ENCODE measurements at places on chromosomes 11 and 22.

- DNase-seq, result no peak
These were observed 139.3 kb downstream of the MYO18B start for GRCh38 chr22:25881210-25881755.

- no peak for DNase-seq
These were observed 73.8 kb upstream of the RTL6 start for GRCh38 chr22:44571566-44572413.

- DNase-seq, result no peak
These were observed 561.0 kb downstream of the OPCML start for GRCh38 chr11:132971351-132971750.

DNA sequence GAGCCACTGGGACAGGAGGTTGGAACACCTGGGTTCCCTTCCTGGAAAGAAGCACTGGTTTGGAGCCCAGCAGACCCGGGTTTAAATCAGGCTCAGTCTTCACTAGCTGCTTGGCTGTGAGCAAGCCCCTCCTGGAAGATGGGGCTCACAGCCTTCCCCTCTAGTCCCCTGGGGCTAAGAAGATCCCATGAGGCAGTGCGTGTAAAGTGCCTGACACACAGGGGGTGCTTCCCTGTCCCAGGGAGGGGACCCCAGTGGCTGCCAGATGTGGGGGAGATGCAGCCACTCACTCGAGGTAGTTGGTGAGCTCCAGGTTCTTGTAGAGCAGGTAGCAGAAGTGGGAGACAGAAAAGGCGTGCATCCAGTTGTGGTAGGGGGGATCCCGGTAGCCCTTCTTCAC, 93.2 kb downstream of the PDE2A start:
- DNase-seq, result no peak

DNA sequence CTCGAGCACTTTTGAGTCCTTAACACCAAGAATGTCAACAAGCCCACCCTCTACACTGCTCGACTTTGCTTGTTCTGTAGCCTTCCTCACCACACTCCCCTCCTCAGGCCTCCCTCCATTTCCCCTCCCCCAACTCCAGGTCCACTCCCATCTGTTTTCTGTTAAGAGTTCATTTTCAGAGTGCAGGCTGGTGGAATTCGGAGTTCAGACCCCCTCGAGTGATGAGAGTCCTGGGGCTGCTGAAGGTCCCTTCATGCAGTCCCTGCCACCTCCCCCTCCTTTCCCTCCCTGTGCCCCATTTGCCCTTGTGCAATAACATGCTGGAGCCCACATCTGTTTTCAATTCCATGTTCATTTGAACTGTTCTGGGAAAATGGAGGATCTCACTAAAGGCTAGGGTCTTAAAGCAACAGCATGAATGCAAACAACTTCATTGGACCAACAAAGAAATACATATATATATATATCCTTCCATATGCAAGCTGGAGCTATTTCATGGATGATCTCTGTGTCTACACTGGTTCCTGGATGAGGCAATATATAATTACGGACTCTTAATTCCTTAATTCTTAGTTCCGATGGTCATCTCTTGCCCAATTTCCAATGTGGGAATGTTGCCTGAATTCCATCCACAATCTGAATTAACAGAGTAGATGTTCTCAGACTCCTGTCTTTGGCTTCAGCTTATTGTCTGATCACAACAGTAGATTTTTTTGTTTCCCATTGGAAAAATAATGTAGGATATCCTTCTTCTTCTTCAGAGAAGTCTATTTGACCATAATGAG, 340.4 kb downstream of the ETS1 start:
- peak; percentile 65 for DNase-seq

GRCh38 chr11:121476379-121477032, 23.7 kb upstream of the SORL1-AS1 start:
- DNase-seq, result no peak

- peak; percentile 4 for DNase-seq
These were observed 179.0 kb downstream of the GRM5 start for GRCh38 chr11:88886796-88887195.

- DNase-seq, result peak; percentile 85
These were observed 3.4 kb downstream of the TSPAN32 start for GRCh38 chr11:2305140-2305778.

DNA sequence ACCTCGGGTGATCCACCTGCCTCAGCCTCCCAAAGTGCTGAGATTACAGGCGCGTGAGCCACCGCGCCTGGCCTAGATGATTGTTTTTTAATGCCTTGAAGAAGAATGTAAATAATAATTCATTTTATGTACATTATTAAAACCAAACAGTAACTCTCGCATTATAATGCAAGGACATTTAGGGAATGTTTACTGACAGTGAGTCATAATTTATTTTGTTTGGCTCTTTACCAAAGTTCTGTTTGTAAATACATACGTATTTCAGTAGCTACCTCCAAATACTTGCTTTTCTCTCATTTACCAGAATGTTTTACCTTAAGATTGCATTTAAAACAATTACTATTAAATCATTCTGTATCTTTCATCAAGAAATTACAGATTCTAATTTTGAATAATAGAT, 3.0 kb downstream of the RAB39A start:
- no peak for DNase-seq

DNA sequence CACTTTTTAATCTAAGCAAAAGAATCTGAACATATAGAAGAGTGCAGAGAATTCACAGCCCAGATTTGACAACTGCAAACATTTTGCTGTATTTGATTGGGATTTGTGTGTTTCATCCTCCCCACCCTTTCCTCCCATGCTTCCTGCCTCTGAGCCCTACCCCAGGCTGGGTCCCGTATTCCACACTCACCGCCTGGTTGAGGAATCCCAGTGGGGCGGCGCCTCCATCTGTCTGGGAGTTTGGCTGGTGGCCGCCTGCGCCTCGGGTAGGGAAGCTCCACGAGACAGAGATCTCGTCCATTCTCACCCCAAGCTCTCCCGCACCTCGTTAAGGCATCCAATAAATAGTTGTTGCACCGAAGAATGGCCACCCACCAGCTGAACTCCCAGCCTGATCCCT, 105.9 kb upstream of the SLC22A12 start:
- DNase-seq, result no peak

DNA sequence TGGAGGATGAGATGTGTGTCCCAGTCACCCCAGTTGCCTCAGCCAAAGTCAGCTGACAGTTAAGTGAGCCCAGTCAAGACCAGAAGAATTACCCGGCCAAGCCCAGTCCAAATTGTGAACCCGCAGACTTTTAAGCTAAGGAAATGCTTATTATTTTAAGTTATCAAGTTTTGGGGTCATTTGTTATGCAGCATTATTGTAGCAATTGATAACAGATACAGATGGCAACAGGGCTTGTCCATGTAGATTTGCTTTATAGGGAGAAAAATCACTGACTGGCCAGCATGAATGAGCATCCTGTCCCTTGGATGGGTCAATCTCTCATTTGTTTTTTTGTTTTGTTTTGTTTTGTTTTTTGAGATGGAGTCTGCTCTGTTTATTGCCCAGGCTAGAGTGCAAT, 22.9 kb downstream of the SDHAF2 start:
- DNase-seq, result no peak

- DNase-seq, result no peak
These were observed 198.5 kb downstream of the BRD1 start for GRCh38 chr22:49629261-49629570.

- no peak for DNase-seq
These were observed 1005.9 kb downstream of the BRD1 start for GRCh38 chr22:48821727-48822126.

GRCh38 chr11:71489311-71490043, 36.5 kb downstream of the NADSYN1 start:
- no peak for DNase-seq

GRCh38 chr22:17366329-17366728, 2.9 kb upstream of the CECR2 start:
- DNase-seq, result no peak

DNA sequence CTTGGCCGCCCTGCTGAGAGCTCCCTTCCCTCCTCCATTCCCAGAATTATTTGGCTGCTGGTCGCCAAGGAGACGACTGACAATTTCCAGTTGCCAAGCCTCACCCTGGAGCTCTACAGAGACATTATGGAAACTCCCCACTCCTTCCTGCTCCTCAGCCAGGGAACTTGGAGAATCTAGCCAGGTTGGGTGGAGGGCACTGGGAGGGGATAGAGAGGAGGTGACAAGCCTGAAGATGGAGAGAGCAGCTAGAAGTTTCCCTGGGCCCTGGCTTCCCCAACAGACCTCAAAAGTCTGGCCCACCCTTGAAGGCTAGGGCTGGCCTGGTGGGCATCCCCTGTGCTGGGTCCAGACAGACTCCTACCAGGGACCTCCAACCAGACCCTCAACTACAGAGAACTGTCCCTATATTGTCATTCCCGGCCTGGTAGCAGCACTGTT, 6.7 kb upstream of the VSIG10L2 start:
- DNase-seq, result no peak

- no peak for DNase-seq
These were observed 53.0 kb upstream of the LRRC32 start for GRCh38 chr11:76723548-76723947.

- DNase-seq, result peak; percentile 78
These were observed 988 bp downstream of the MGAT3 start for GRCh38 chr22:39457556-39458443.

- DNase-seq, result no peak
These were observed 87.6 kb upstream of the TIMP3 start for GRCh38 chr22:32713737-32714457.

- DNase-seq, result no peak
These were observed 339.1 kb upstream of the API5 start for GRCh38 chr11:42972741-42973140.

DNA sequence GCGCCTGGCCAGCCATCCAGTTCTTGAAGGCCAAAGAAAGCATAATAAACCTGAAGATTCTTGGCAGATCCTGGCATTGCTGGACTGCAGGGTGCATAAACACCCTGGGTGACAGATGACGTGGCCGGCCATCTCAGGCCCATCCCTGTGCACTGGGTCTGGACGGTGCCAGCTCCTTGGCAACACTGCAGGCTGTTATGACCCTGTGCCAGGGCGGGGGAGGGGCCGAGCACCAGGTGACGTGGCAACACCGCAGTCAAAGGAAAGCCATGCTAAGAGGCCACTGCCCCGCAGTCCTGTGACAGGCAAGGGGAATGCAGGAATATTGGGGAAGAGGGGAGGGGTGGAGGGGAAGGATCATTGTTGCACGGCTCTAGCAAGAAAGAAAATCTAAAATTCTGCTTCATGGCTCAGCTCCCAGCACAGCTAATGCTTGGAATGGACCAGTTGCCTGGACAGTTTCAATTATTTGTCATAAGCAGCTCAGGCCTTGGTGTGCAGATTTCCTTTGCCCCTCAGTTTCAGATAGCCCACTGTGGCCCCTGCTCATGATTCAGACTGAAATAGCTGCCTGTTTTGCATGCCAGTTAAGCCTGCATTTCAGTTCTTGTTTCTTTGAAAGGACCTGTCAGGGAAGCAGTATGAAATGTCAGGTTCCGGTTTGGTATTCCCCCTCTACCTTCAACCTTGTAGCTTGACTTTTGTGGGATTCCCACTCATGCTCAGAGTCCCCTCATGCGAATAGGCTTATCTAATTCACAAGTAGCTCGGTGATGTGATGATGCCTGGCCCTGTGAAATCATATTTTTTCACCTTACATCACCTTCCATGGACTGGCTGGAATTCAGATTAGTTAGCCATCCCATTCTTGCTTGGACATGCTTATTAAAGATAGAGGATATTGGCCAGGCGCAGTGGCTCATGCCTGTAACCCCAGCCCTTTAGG, 29.7 kb upstream of the DDX6 start:
- DNase-seq, result peak; percentile 31

DNA sequence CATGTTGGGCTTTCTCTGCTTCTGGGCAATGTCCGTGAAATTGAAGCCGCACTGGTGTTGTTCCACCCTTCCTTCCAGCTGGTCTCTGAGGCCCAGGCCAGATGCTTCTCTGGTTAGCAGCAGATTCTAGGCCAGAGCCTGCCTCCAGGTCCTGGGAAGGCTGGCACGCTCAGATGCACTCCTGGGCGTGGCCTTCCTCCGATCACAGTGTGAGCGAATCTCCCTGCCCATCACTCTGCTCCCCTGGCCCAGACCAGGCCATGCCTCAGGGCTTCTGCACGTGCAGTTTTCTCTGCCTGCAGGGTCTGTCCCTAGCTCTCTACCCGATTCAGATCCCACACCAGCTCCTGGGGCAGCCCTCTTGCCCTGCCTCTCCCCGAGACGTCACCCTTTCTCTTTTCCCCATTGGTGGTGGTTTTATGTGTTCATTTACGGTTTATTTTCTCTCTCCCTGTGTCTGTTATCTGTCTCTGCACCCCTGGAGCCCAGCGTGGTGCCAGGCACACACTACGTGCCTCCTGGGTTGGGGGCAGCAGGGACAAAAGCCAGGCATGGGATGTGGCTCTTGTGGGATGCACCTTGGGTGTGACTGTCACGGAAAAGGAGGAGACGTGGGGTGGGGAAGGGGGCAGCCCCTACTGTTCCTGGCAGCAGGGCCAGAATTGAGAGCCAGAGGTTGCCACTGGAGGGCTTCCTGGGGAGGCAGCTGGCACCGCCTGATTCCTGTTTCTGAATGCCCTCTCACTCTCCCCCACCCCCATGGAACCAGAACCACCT, 66.0 kb downstream of the KCNQ1 start:
- peak; percentile 50 for DNase-seq

DNA sequence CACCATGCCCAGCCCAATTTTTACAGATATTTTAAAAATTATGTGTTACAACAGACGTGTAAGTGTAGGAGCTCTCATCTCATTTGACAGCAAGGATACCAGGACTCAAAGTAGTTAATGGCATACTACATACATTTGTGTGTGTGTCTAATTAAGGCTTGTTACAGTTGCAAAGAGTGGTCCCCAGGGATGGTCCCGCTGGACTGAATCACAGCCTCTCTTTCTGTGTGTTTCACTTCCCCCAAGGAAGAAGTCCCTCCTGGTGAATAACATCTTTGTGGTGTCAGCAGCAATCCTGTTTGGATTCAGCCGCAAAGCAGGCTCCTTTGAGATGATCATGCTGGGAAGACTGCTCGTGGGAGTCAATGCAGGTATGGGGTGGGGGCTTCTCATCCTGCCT, 17.2 kb downstream of the SLC2A11 start:
- DNase-seq, result no peak

DNA sequence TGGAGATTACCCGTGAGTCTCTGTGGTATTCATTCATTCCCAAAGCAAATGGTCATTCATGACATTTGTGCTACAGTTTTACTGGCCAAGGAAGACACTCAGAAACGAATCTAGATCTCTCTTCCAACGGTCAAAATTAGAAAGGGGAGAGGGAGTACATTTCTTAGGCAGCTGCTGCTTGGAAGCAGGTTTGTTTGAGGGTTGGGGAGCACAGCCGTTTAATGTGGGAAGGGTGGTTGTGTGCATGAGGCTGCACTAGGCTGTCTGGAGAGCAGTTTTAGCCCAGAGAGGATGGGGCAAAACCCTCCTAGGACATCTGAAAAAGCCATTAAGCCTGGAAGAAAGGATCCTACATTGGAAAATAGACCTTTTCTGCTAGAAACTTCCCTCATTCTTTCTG, 29.7 kb upstream of the TIMP3 start:
- DNase-seq, result no peak

- no peak for DNase-seq
These were observed 17.4 kb upstream of the OR9I1 start for GRCh38 chr11:58142761-58143160.

DNA sequence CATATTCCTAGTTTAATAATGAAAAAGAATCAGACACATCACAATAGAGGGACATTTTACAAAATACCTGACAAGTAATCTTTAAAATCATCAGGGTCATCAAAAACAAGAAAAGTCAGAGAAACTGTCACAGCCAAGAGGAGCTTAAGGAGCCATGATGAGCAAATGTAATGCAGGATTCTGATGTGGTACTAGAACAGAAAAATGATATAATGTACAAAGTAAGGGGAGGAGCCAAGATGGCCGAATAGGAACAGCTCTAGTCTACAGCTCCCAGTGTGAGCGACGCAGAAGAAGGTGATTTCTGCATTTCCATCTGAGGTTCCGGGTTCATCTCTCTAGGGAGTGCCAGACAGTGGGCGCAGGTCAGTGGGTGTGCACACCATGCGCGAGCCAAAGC, 198.0 kb upstream of the FAT3 start:
- DNase-seq, result no peak

Measured in SK-N-SH (cell line).